Left lobe of liver (tissue), 2 donors: ENCODE measurements at places on chromosomes 7 and 10. TPM values are rescaled to one million over a fixed set of nuclear protein-coding genes. Genes with fewer than 3 reads are reported as not detected.

DNA sequence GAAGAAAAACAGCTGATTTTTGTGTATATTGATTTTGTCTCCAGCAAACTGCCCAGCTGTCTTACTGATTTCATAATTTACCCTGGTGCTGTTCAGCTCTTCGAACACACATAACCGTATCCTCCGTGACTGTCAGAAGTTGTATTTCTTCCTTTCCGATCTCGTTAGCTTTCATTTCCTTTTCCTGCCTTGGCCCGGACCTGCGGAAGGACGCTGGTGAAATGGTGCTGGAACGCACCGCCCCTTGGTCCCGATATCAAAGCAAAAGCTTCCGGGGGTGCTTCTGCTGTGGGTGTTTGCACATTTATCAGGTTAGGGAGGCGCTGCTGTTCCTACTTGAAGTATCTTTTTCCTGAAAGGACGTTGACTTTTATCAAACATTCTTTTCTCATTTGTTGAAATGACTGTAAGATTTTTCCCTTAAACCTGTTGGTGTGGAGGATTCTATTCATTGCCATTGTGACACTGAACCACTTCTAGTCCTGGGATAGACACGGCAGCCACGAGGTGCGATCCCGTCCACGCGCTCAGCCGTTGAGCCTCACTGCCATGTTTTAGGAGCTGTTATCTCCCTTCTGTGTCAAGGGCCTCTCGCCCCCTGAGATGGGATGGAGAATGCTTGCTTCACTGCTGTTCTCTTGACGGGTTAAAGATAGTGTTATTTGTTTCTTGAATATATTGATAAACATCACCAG, 72.6 kb downstream of the FOXL3 start:
- DNase-seq = no peak

GRCh38 chr7:1052031-1052818, 7.9 kb downstream of the GPR146 start:
- DNase-seq = no peak

- no peak for DNase-seq
These were observed 283.3 kb downstream of the FRMD4A start for GRCh38 chr10:14047431-14047830.

- no peak for DNase-seq
These were observed 10.4 kb downstream of the GPAM start for GRCh38 chr10:112173206-112173605.

DNA sequence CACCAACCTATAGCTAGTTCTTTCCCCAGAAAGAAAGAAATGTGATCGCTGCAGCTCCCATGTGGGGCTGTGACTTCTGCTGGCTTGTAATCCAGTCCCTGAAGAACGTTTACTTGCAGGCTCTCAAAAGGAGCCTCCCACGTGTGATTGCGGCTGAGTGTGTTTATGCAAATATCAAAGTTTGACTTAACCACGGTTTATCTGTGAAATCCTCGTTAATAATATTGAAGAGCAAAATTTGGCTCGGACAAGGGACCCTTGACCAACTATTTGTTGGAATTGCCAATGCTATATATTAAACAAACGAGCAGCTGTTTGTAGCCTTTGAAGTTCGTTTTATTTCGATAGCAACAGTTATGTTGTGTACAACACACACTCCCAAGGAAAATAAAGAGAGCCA, 470.1 kb upstream of the NRP1 start:
- no peak for DNase-seq

- peak; percentile 36 for DNase-seq
These were observed 140.1 kb downstream of the DNAJB6 start for GRCh38 chr7:157476654-157477549.

DNA sequence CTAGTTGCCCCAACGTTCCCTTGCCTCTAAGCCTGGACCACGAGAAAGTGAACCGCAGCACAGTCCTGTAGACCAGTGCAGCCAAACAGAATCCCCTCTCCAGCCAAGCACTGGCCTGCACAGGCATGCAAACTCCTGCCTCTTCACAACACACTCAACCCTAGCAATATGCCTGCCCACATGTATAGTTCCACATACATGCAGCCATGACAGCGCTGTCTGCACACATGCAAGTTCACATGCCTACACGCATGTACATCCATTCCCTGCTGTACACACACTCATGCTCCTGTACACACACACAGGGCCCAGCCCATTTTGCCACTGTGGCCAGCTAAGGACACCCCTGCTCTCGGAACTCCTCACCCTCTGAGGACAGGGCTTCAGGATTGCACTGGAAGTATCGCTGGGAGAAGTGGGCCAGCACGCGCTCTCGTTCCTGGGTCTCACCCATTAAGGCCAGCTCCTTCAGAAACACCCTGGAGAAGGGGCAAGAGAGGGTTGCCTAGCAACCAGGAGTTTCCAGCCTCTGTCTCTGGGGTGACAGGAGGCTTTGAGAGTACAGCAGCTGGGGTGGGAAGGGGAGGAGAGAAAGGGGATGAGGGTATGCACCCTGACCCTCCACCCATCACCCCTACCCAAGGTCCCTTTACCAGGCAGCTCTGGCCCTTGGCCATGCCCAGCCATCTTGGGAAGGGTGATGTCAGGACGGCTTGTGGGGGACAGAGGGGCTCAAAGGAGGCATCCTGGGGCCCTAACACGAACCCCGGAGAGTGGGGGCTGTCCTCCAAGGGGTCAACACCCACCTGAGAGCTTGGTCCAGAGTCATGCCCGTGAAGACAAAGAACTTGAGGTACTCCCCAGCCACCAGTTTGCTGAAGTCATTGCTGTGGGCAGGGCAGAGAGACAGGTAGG, 7.0 kb downstream of the PSD start:
- no peak for DNase-seq

GRCh38 chr7:134514663-134515062, 12.7 kb upstream of the AKR1B10 start:
- no peak for DNase-seq

DNA sequence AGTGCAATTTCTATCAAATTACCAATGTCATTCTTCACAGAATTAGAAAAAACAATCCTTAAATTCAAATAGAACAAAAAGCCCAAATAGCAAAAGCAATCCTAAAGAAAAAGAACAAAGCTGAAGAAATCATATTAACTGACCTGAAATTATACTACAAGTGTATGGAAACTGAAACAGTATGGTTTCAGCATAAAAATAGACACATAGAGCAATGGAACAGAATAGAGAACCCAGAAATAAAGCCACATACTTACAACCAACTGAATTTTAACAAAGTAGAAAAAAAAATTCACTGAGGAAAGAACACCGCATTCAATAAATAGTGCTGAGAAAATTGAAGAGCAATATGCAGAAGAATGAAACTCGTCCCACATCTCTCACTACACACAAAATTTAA, 142.0 kb upstream of the CHRM2 start:
- no peak for DNase-seq

DNA sequence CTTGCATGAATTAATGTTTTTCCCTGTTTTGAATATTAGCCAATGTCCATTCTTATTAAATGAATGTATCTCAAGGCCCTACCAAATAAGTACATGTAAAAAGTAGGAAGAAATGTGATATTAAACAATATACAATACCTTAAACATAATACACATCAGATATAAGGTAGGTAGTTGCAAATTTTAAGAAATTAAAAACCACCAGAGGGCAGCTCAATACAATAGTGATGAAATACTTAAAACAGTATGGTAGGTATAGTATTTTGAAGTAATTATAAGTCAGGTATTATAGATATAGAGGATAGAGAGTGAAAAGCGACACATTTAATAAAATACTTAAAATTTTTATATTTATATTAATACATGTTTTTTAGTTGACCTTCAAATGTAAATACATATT, 43.6 kb upstream of the CDK14 start:
- DNase-seq = no peak

GRCh38 chr7:45158471-45158870, 880 bp downstream of the RAMP3 start:
- no peak for DNase-seq

GRCh38 chr10:30324448-30325110, 24.5 kb downstream of the MTPAP start:
- DNase-seq = no peak

DNA sequence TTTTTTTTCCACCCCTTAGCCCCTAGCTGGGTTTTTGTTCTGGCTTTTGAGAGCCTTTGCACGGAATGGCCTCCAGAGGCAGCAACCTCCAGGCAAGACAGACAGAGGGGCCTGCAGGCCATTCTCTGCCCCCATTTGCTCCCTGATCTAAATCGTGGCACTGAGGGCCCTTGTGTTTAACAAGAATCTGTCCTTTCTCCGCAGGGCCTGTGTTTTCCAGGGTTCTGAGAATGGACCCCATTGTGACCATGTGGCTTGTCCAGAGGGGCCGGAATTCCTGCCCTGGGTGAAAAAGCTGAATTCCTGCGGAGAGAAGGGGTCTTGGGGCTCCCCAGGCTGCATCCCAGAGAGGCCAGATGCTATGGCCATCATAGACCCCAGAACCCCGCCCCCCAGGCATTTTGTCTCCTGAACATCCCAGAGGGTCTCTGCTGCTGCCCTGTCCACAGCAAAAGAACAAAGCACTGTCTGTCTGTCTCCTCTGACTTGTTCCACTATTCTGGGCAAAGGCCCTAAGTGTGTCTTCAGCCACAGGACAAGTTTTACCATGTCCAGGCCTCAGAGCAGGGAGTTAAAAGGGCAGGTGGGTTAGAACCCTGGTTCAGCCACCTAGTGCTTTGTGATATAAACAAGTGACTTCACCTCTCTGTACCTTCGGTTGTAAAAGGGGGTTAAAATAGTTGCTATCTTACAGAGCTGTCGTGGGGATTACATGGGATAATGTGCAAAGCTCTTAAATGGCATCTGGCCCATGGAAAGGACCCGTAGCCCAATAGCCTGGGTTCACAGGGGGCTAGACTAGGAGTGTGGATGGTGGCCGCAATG, 155.6 kb downstream of the SH3PXD2A start:
- no peak for DNase-seq

- no peak for DNase-seq
These were observed 5.7 kb upstream of the HOXA13 start for GRCh38 chr7:27205325-27206280.

GRCh38 chr10:132376394-132376851, 20.6 kb upstream of the PWWP2B start:
- no peak for DNase-seq

- DNase-seq = peak; percentile 69
These were observed 9.0 kb downstream of the SKIDA1 start for GRCh38 chr10:21516242-21517131.

GRCh38 chr10:132532749-132533560, 4.6 kb upstream of the INPP5A start:
- DNase-seq = no peak

- no peak for DNase-seq
These were observed 779 bp downstream of the C1QL3 start for GRCh38 chr10:16520900-16521299.

GRCh38 chr7:100386940-100387339, 13.7 kb downstream of the PILRA start:
- no peak for DNase-seq

DNA sequence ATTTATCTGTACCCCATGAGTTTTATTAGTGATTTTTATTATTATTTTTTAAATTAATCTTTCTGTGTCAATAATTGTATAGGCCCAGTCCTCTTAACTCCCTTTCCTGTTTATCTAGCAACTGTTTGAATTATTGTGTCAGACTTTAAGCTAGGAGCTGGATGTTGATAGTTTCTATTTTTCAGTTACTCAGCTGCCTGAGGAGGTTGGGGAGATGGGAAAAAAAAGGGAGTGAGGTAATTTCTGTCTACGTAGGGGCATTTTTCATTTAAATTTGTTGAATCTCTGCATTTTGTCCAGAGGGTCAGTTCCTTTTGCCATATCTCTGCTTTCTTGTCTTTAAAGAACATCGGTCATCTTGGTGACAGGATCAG, 5.0 kb upstream of the ZNF518A start:
- no peak for DNase-seq

OPALIN gene
- not detected for total RNA-seq

C10orf67 gene
- total RNA-seq = not detected

CTNNA3 gene
- 1.5 TPM for total RNA-seq

HOXA1 gene
- total RNA-seq = 0.08 TPM

SLC35G1 gene
- 2.9 TPM for total RNA-seq

WDR86 gene
- 0.28 TPM for total RNA-seq

ZNF727 gene
- total RNA-seq = 0.30 TPM

NRAP gene
- total RNA-seq = 0.05 TPM
